ENCODE measurements at places on chromosomes 2 and 18.
A peak's percentile ranks its signal among the peaks of the same experiment; 100 is the strongest.

- no peak for DNase-seq
Observed at GRCh38 chr18:59728816-59729215, 31.6 kb upstream of the CCBE1 start.

DNA sequence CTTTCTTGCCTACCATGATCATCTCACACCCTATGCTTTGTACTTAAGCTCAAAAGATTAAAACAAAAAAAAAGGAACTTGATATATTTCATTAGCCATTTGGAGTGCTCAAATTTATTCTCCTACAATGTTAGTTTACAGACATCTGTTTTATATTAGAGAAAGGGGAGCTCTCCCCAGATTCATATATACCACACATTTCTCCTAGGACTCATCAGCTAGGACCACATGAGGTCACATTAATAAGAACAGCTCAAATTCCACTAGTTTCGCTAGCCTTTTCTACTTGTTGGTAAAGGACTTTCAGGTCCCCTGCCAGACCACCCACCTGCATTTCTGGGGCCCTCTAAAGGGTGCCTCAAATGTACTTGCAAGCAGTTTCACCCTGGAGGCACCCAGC is 151.2 kb upstream of the MMADHC start:
- DNase-seq = no peak

DNA sequence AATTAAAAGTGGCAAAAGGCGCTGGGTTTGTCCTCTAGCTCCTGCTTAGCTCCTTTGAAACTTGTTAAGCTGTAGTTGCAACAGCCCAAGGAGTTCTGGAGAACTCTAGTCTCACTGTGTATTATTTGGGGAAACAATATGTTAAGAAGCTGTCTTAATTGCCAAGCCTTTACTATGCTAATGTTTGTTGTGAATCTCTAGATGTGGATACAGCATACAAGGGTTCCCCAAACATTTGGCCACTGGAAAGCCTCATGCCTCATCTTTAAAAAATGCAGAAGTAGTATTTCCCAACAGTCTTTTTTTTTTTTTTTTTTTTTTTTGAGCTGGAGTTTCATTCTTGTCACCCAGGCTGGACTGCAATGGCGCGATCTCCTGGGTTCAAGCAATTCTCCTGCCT is 236.7 kb downstream of the PRKCE start:
- no peak for DNase-seq

DNA sequence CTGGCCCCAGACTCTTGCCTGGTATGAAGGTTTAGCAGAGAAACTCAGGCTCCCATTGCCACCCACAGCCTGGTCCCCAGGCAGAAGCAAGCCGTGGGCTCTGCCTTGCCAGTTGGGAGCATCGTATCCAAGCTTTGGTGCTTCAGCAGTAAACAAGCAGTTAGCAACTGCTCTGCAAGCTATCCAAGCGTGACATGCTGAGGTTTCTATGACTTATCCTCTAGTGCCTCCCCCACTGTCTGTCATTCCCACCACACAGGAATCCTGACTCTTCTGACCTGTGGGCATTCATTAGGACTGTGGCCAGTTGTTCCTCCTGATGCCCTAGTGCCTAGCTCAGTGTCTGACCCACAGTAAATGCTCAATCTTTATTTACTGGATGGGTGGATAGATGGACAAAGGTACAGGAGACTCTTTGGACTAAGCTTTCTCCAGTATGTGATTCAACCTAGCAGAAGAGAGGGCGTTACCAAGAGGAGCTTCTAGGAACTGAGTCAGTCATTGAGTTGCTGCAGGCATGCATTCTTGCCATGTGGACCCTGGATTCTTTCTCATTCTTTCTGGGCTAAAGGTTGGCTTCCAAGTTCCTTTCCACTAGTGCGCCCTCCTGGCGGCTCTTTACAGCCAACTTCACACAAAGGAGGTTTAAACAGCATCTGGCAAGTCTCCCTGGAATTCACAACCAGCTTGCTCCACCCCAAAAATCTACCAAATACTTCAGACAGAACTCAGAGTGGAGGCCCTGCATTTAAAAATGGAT is 40.6 kb upstream of the MRPL19 start:
- no peak for DNase-seq

GRCh38 chr2:98734823-98735260 is 3.9 kb upstream of the MGAT4A start:
- DNase-seq = no peak

- no peak for DNase-seq
Observed at GRCh38 chr2:89850881-89851582, 1159.6 kb downstream of the RPIA start.

- DNase-seq = no peak
Observed at GRCh38 chr2:38590053-38590452, 12.7 kb downstream of the HNRNPLL start.

DNA sequence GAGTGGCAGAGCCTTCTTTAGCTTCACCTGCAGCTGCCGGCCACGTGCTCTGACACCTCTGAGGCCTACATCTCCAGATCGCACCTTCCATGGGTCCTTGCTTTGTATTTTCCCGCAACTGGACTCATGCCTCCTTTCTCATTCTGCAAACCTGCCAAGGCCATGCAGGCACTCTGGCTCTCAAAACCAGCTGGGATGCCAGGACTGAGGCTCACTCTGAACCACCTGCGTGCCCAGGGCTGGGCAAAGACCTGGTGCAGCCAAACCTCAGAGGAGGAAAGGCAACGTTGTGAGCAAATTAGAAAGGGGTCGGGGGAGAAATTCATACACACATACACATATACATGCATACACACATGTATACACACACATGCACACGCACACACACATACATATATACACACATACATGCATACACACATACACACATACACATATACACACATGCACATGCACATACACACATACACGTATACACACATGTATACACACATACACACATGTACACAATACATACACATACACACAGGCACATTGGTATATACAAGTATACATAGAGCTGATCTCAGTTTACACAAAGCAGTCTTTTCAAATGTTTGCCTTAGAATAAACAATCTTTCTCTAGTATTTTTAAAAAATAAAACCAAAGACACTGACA is 125.2 kb downstream of the RTP5 start:
- DNase-seq = no peak

DNA sequence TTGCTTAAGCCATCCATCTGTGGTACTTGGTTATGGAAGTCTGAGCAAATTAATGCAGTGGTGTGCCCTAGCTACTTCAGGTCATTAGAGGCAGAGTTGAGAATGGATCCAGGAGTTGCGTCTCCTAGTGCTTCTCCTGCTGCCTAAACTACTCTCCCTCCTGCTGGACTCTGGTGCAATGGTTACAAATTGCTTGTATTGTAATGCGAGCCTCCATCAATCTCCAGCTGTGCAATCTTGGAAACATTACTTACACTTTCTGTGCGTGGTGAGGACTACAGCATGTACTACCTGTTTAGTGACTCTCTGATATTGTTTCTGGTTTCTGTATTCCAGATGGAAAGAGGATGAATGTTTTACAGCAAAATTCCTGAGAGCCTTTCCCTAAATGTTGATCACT is 119.0 kb upstream of the CYRIA start:
- DNase-seq = no peak

GRCh38 chr18:34097312-34097711 is 127.4 kb downstream of the NOL4 start:
- no peak for DNase-seq

DNA sequence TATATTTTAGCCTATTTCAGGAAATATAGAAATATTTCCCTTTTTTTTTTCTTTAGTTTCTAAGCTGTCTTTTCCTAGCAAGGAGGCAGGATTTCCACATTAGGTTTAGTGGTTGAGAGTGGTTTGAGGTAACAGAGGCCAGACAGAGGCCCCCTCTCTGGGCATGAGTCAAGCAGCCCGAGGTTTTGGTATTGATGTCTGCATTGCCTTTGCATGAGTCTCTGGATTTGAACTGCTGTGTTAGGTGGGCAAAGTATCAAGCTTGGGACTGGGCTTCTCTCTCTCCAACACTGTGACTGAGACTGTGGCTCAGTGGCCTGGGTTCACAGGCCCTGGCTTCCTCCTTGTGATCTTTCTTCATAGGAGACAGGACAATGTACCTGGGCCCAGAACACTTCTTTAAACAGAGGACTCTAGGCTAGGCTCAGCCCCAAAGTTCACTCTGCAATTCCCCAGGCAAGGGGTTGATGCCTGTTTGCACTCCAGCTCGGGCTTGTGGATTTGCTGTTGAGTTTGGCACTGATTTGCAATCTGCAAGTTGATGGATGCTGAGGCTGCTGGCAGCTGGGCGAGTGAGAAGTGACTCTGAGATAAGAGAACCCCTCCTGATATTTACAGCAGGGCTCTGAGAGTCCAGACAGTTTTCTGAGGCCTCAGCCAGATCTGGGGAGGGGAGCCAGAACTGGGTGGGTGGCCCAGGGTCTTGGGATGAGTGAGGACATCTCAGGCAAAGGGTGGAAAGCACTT is 271.2 kb downstream of the EN1 start:
- no peak for DNase-seq

DNA sequence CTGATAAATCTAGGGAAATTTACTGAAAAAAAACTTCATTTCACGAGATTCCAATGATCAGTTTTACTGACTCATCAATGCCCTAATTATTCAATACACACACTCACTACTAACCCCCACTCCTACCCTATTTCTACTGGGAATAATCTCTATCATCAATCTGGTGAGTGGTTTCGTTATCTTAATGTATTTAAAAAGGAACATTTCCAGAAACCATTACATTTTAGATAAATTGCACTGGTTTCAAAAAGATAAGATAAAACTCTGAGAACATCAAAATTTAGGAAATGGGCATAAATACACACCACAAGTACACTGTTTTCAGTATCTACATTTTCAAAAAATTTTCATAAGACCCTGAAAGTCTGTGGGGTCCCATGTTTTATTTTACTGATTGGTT is 471.4 kb upstream of the PKDCC start:
- DNase-seq = no peak

DNA sequence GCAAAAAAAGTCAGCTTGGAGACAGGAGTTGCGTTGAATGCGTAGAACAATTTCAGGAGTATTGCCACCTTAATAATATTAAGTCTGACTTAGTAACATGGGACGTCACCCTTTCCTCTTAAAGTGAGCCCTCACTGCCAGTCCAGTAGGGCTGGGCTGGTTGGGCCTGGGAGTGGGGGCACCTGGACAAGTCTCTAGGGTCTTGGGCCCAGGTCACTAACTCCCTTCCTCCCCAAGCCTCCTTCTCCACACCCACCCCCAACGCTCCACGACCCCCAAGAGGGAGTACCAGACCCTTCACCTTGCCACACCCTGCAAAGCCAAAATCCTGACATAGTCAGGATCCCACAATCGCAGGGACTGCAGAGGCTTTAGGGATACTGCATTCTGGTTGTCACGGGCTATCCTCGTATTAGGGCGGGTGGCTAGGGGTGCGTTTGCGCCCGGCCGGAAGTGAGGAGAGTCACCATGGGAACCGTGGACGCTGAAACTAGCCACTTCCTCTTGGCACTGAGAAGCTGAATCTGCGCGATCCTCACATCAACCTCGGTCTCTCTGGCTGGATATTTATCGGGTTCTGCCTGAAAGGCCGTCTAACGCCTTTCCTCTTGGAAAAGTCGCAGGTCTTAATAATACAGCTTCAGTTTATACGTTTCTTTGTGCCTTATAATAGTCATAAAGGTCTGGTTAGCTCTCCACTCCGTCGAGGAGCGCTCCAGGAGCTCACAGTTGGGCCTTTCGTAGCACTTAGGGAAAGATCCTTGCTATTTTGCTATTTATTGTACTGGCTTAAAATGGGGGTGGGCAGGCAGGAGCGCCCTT is 10.3 kb upstream of the CXXC1 start:
- peak; percentile 66 for DNase-seq

GRCh38 chr2:211035548-211036185 is 479.3 kb downstream of the CPS1 start:
- no peak for DNase-seq

DNA sequence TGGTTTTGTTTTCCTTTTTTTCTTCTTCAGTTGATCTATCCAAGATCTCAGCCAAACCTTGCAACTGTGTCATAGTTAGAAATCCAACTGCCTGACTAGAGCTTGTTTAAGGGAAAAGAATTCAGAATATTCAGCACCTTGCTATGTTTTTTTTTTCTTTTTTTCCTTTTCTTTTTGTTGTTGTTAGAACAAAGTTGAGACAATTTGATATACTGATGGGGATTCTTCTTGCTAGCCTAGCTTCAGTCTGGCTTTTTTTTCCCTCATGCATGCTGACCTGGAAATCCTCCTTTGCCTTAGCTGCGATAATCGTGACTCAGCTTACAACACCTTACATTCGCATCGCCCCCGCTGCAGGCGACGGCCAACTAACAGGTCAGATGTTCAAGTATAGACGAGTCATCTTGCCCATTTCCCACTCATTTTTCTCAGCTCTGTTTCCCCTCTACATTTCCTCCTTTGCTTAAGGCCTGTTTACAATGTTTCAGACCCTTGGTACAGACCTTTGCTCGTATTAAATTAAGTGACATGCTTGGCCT is 487.2 kb upstream of the RAB12 start:
- DNase-seq = no peak

DNA sequence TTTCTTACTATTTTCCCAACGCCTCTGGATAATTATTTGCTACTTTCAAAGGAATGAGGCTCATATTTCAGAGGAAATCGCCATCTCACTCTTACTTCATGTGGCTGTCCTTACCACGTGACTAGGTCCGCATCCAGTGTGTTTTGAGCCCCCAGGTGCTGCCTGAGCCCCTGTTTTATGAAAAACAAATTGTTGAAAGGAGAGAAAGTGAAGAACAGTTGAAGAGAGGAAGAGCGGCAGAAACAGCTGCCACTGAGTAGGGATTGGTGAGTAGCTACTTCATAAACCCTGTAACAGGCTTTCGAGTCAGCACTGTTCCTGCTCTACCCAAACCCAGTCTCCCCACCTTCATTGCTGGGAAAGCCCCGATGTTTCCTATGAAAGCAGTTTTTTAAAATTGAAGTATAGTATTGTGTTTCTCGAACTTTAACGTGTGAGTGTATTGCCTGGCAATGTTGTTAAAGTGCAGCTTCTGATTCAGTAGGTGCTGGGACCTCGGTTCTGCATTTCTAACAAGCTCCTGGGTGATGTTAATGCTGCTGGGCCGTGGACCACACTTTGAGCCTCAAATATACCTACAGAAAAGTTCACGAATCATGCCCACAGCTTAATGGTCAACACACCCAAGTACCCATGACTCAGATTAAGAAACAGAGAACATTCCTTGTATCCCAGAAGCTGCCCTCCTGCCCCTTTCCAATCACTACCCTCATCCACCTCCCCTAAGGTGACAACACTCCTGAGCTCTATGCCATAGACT is 39.7 kb downstream of the TMEM177 start:
- DNase-seq = no peak

DNA sequence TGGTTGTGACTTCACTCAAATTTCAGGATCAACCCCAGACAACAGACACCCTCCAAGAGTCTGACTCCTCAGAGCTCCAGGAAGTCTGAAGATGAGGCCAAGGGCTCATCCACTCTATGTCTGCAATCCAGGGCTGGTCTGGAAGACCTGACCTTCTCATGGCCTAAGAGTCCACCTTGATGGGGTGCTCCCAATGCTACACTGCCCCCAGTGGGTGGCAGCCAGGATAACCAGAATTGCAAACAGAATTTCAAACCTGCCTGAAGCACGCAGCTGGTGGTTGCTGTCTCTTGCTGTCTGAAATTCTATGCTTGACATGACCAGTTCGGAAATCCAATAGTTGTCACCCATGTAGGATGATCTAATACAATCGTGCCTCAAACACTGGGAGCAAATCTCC is 96.0 kb downstream of the UXS1 start:
- no peak for DNase-seq

GRCh38 chr2:26606847-26607190 is 34.3 kb downstream of the CIB4 start:
- no peak for DNase-seq

Data from left renal pelvis (tissue), 4 donors.